ENCODE measurements at places on chromosomes 1 and 21.
A peak's percentile ranks its signal among the peaks of the same experiment; 100 is the strongest.

GRCh38 chr1:159646687-159647086 is 59.1 kb downstream of the APCS start:
- DNase-seq = no peak

DNA sequence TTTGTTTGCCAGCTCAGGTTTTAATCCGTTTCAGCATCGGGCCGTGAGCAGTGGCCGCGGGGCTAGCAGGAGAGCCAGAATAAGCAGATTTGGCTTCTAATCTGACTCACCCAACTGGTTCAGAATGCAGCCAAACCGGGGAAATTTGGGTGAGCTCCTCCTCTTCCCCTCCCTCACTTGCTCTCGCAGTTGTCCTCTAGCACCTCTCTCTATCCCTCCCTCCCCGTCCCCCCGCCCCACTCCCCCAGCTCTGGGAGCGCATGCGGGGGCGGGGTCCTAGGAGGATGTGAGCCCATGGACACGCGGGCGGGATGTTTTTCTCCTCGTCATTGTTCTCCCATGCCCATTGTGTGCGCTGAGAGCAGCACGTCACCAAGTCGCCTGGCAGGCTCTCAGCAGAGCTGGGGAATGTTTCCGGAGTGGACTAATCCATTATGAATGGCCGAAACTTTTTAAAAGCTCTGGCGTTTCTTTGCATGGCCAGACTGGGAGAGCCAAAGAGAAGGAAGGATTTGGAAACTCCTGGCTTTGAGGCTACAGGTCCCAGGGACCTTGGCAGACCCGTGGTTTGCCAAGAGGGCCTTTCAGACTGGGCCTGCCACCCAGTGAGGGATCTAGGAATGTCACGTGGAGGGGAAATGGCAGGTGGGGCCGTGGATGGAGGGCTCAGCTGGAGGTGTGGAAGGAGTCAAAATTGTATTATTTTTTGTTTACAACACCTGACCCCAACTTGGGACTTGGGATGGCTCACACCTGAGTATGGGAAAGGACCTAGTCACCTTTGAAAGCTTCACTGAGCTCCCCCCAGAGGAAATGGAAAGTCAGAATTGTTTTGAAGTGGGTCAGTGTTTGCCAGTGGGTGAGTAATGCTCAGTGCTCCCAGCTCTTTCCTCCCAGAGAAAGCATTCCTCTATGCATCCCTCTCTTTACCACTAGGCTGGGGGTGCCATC is 39.2 kb downstream of the CDK18 start:
- no peak for DNase-seq

- no peak for DNase-seq
Measured at GRCh38 chr1:116457946-116458604, 85.0 kb downstream of the ATP1A1 start.

DNA sequence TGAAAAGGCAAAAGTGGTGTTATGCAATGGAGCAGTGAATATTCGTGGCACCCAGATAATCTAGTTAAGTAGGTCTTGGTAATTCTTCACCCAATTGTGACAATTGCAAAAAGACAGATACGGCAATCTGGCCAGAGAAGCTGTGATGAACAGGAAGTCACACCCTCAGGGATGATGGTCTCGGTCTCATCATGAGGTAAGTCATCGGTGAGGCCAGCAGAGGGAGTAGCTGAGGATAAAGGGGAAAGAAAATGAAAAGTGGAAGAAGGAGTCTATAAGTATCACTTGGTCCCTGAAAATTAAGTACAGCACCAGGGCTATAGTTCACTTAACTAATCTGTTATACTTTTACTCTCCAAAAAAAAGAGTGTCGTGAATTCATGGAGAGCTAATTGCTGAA is 258.8 kb upstream of the NCAM2 start:
- DNase-seq = peak; percentile 12

- DNase-seq = no peak
Measured at GRCh38 chr1:171420810-171421209, 64.5 kb upstream of the PRRC2C start.

DNA sequence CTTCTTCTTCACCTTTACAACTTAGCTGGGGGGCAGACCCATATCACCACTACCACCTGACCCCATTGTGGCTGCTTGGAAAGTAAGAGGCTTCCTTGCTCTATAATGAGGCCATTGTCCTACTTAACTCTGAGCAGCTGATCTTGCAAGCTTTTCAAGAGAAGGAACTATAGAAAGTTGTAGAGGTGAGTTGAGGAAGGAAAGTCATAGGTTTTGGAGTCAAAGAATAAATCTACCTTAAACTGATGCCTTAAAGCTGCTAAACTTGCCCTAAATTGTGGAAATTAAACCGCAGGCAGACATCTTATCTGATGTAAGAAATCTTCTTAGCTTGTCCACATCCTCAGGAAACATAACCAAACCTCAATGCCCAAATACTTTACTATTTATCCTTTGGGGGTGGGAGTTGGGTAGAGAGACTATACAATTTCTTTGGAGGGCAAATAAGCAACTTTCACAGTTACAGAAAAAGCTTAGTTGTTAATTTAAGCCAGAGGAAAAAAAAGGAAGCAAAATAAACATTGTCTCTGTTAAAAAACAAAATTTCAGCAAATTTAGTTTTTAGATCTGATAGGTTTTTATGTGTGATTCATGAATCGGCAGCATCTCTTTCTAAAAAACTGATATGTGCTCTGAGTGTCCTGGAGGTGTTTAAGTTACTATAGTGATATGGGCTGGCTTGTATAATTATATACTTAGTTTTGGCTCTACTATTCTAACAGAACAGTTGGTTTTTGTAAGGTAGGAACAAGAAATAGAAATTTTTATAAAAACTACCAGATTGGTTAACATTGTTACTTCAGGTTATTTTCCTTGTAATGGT is 4.7 kb downstream of the IL23R start:
- no peak for DNase-seq

DNA sequence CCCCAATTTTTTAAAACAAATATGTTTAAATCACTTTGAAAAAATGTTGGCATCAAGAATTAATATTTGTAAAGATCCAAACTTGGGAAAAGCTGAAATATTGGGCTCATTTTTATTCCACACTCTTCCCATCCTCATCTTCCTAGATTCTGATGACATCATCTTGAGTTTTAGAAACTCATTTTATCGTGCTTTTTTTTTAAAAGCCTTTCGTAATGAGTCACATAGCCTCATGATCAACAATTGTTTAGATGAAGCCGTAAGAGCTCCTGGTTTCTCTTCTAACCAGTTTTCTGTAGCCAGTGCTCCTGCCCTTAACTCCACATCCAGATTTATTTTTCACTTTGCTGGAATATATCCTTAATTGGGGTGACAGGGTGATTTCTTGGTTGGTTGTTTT is 78.6 kb downstream of the POFUT2 start:
- DNase-seq = no peak

- no peak for DNase-seq
Measured at GRCh38 chr21:34279285-34279684, 84.5 kb upstream of the KCNE2 start.

DNA sequence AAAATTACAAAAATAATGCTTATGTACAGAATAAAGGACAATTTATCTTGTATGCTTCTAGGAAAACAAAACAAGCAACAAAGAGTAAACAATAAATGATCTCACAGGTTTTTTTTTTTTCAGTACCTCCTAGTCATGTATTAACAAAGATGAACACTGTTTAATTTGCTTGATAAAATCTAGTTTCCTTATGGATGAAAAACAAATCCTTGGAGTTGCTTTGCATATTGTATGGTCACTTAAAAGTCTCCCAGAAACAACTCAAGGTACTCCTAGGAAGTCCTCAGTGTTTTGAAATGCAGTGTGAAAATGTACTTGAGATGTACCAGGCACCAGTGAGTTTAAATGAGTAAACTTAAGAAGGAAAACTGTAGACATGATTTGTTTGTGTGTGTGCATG is 686.0 kb upstream of the BRINP3 start:
- no peak for DNase-seq

DNA sequence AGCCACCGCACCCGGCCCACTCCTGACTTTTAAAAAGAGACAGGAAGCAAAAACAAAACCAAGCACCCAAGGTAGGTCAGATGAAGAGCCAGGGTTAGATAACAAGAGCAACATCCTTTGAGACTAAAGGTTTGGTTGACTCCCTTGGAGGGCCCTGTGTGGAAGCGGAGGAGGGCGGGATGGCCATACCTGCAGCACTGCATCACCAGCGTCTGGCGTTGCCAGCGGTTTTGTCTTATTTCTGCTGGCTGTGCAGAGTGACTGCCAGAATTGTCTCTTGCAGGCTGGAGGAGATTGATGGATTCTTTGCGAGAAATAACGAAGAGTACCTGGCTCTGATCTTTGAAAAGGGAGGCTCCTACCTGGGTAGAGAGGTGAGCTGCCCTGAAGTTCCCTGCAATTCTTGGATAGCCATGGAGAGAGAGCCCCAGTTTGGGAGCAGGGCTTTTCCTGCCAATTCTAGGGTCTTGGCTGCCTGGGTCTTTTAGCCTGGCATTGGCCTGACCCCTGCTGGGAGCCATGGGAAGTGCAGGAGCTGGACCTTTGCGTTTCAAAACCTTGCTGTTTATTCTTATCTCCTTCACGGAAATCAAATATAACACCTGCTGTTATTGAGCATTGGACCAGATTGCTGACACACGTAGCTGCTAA is 24.0 kb downstream of the QSOX1 start:
- peak; percentile 88 for DNase-seq

DNA sequence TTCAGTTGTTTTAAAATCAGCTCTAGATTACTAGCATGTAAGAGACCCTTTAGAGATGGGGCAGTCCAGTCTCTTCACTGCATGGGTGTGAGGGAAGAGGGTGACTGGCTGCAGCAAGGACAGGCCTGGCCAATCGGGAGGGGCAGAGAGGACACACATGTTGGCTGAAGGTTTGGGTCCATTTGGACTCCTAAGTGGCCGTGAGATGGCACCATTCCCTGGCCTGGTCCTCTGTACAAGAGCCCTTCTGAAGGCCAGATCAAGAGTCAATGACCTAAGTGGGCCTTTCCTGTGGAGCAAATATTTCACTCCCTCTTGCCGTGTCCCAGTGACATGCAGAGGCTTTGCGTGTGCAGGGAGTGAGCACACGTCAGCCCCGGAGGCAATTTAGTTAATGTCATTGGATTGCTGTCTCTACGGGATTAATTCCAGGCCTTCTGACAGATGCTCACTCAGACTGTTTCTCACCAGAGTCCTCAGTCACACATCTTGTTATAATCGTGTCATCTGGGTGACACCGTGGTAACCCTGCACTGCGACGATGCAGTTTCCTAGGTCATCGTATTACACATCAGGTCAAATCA is 613.0 kb downstream of the NPHP4 start:
- DNase-seq = no peak

DNA sequence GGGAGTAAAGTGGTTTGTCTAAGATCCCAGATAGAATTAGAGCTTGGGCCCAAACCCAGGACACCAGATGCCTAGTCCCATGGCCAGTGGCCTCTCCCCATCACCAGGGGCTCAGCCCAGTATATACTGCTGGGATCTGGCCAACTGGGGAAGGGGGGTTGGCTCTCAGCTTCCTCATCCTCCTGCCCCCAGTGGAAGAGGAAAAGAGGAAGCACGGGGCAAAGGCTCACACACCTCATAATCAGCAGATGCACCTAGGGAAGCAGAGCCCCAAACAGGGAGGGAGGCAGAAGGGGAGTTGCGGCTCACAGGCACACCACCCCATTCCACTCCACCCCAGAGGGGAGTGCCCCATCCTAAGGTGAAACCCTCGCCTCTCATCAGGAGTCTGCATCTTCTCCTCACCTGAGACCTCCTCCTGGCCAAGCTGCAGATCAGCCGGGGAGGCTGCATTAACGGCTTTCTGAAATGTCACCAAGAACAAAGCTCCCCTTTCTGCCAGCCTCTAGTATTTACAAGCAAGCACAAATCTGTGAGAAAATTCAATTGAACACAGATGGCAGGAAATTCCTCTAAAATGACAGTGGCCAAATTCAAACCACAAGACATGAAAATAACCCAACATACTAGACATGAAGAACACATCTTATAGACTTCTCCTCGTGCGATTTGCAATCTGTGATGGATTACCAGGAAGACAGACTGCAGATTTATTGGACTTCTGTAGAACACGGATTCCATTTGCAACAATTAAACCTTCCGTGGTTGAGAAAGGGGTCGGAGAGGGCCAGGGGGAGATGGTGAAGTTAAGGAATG is 82.8 kb downstream of the GLIS1 start:
- DNase-seq = no peak

DNA sequence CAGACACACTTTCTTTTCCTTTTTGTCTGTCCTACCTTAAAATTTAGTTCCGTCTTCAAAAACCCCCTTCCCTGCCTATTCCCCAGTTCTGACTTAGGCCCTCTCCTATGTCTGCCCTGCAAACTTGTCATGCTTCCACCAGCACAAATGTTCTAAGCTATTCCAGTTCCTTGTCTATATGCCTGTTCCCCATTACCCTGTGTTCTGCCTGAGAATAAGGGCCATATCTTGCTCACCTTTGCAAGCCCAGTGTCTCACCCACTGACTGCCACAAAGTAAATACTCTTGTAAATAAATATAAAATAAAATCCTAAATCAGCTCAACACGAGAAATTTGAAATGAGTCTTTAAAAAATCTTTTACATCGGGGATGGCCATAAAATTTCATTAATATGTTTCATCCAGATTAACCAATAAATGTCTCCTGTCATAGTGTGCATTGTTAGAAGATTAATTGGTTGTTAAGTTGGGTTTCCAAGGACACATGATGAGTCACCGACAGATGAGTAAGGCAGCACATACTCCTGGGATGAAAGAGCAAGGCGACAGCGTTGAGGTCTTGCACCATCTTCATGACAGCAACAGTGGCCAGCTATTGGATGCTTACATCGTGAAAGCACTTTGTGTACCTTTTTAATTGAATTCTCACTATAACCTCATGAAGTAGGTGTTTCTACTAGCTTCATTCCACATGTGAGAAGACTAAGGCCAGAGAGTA is 92.6 kb upstream of the NGF start:
- peak; percentile 33 for DNase-seq

DNA sequence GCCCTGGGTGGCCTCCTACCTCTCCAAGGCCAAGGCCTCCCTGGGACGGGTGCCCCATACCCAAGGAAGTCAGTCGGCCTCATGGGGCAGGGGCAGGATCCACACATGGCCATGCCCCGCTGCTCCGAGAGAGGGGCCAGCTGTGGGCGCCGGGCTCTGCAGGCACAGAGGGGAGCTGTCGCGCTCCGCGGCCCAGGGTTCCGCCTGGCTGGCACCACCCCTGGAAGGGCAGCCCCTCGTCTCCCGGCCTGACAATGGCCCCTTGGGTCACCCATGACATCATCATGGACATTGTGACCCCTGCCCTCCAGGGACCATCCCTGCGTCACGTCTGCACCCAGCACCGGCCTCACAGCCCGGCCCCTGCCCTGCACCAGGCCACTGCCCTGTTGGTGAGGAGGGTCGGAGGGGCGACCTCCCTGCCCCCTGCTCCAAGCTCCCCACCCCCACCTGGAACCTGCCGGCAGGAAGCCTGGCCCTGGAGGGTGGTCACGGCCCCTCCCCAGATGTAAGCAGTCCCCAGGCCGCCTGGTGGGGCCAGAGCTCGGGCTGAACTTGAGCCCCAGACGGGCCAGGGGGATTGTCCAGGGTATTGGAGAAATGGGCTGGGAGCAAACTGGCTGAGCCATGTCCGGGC is 5.8 kb downstream of the TTLL10 start:
- DNase-seq = no peak

Data from HEK293T (cell line).